ENCODE measurements at places on chromosomes 3 and 15.

GRCh38 chr15:48085591-48085930, 35.2 kb upstream of the SLC24A5 start:
- no peak for DNase-seq

DNA sequence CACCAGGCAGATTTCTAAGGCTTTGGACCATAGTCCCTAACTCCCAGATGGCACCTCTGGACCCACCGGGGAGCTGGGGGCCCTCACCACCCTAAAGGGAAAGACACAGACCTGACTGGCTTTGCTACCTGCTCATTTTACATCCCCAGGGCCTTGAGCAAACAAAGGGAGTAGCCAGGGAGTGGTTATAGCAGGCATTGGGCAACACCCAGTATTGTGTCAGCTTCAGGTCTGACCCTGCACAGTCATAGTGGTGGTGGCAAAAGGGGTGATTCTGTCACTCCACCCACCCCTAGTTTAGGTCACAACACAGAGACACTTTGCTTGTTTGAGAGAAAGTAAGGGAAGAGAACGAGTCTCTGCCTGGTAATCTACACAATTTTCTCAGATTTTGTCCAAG, 352.5 kb downstream of the DIPK2A start:
- DNase-seq = no peak

DNA sequence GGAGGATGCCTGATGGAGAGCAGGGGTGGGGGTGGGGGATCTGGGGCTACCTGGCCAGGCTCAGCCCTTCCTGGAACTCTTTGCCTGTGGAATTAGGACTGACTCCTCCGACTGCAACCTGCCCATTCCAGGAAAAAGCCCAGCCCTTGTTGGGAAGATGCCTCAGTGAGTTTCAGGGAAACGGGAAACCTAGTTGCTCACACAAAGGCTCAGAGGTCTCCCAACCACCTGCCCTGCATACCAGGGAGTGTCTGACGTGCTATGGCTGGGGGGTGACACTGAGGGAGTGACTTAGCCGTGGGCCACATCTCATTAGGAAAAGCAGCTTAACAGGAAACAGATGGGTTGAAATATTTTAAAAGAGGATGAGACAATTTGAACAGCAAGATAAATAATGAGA, 27.9 kb downstream of the CYP8B1 start:
- DNase-seq = no peak

DNA sequence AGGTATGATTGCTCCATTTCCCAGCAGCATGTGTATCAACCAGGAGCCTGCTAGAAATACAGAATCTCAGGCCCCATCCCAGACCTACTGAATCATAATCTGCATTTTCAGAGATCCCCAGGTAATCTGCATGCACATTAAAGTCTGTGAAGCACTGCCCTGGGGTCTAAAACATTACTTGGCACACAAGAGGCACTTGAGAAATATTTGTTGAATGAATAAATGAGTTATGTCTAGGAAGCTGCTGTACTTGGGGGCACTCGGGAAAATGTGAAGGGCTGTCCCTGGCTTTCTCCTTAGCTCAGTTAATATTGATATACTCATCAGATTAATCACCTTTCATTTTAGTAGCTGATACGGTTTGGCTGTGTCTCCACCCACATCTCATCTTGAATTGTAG, 184.4 kb downstream of the RORA start:
- no peak for DNase-seq

DNA sequence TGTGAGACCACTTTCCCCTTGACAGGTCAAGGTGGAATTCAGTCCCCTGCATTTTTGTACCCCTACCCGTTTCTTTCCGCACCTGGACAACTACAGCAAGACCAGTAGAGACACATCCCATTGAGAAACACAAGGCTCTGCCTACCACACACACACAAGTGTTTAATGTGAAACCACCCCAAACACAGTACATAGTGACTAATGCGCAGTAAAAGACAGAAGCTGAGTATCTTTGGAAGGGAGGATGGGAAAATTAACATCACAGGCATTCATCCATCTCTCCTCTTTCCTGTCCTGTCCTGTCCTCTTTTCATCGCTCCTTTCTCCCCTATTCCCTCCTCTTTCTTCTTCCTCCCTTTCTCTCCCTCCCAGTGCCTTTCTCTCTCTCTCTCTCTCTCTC, 64.8 kb downstream of the SCN11A start:
- DNase-seq = no peak

DNA sequence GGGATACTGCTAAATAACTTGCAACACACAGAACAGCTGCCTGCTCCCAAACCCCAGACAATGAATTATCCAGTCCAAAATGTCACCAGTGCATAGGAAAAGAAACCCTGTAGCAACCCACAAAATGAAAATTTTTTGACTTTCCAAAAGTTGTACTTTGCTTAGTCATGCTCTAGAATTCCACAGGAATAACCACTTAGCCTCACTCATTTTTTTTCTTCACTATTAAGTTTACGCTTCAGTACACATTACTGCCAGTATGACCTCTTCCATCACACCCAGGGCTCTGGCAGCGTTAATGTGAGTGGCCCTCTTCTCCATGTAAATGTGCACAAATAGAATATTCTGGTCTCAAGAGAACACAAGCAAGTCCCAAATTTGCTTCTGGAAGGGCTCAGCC, 259.8 kb downstream of the MAGI1 start:
- no peak for DNase-seq

Measured in choroid plexus epithelial cell (primary cell).